ENCODE measurements at places on chromosomes 7 and 10. TPM values are rescaled to one million over a fixed set of nuclear protein-coding genes. Genes with fewer than 3 reads are reported as not detected.

GRCh38 chr10:98332623-98333269, 64.8 kb upstream of the LOXL4 start:
- no peaks in the 10 kb centered on the region for H3K36me3 ChIP-seq
- no peak overlapping the region for H3K27ac ChIP-seq
- no peak for DNase-seq
- no peaks in the 10 kb centered on the region for H3K4me1 ChIP-seq

GRCh38 chr7:37353949-37354655, 94.6 kb downstream of the ELMO1 start:
- peak overlapping the region; percentile 82 for H3K27ac ChIP-seq
- H3K4me3 ChIP-seq: no peak overlapping the region
- no peaks in the 10 kb centered on the region for H3K27me3 ChIP-seq

DNA sequence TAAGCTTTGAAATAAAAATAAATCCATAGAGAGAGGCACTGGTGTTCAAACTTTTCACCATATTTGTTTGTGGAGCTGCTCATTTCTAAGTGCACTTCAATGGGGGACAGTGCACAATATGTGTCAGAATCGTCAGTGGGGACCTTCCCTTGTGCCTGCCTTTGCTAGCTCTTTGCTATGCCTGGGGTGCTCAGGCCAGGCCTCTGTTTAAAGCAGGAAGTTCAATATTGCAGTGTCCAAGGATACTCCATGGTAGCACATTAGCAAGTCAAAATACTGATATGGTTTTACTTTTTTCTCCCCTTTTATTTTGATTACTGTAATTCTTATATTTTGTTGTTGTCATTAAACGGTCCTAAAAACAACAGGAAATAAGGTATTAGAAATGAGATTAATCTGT, 113.4 kb downstream of the POU6F2 start:
- H3K36me3 ChIP-seq: no peaks in the 10 kb centered on the region
- DNase-seq: no peak
- no peak overlapping the region for H3K27ac ChIP-seq
- H3K4me1 ChIP-seq: no peaks in the 10 kb centered on the region
- H3K27me3 ChIP-seq: no peaks in the 10 kb centered on the region

DNA sequence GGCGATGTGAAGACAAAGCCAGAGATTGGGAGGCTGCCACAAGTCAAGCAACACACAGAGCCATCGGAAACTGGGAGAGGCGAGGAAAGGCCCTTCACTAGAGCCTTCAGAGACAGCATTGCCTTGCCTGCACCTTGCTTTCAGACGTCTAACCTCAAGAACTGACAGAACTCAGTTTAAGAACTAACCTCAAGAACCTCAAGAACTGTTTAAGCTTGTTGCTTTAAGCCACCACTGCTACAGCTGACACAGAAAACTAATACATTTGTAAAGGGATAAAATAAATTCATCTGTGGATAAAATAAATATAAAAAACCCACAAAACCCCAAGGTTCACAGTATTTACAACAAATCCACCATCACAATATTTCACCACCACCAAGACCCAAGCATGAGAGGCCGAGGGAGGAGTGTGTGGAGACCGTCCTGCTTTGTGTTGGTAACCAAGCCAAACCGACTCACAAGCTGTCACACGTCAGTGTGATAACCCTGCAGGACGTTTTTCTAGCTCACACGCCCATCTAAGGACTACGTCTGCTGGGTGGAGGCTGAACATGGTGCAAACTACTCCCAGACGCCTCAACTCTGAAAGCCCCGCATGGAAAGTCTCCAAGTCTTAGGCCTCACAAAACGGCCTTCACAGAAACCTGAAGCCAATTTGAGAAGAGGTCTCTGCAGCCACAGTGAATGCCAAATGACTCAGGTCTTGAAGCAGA, 116.8 kb downstream of the ABLIM1 start:
- H3K4me3 ChIP-seq: no peak overlapping the region
- peak; percentile 51 for DNase-seq

GRCh38 chr7:132573251-132573955, 2.9 kb downstream of the PLXNA4 start:
- DNase-seq: no peak
- H3K4me1 ChIP-seq: no peaks in the 10 kb centered on the region
- no peaks in the 10 kb centered on the region for H3K27me3 ChIP-seq

- peak overlapping the region; percentile 79 for H3K27ac ChIP-seq
- no peaks in the 10 kb centered on the region for H3K27me3 ChIP-seq
- H3K4me1 ChIP-seq: peaks cover 7% of the 10 kb centered on the region
- H3K36me3 ChIP-seq: no peaks in the 10 kb centered on the region
Observed at GRCh38 chr7:94182721-94183120, 178.6 kb upstream of the BET1 start.

- DNase-seq: no peak
- H3K4me1 ChIP-seq: peaks cover 62% of the 10 kb centered on the region
- no peaks in the 10 kb centered on the region for H3K36me3 ChIP-seq
- no peak overlapping the region for H3K4me3 ChIP-seq
- H3K27ac ChIP-seq: peak overlapping the region; percentile 89
Observed at GRCh38 chr7:47578579-47579270, 3.2 kb downstream of the TNS3 start.

DNA sequence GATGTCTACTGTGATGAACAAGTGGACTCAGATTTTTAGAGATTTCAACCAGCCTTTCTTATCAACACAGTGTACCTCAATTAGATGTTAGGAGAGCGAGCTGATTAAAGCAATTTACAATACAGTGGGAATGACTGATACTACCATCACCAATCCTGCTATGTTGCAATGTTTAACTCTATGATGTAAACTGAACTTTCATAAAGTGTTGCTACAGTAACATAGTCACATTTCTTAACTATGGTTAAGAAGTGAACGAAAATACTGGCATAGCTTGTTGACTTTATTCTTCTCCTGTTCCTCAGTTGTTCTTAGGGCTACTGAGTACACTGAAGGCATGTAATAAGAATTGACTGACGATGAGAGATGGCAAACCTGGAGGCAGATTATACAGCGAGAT, 139.8 kb downstream of the MYOF start:
- no peak overlapping the region for H3K4me3 ChIP-seq
- no peak overlapping the region for H3K27ac ChIP-seq
- DNase-seq: no peak
- H3K27me3 ChIP-seq: no peaks in the 10 kb centered on the region
- peaks cover 83% of the 10 kb centered on the region for H3K36me3 ChIP-seq
- peaks cover 5% of the 10 kb centered on the region for H3K4me1 ChIP-seq

- no peak overlapping the region for H3K27ac ChIP-seq
- no peak overlapping the region for H3K4me3 ChIP-seq
- DNase-seq: no peak
- H3K36me3 ChIP-seq: no peaks in the 10 kb centered on the region
Observed at GRCh38 chr7:36404639-36405408, 15.2 kb downstream of the ANLN start.

DNA sequence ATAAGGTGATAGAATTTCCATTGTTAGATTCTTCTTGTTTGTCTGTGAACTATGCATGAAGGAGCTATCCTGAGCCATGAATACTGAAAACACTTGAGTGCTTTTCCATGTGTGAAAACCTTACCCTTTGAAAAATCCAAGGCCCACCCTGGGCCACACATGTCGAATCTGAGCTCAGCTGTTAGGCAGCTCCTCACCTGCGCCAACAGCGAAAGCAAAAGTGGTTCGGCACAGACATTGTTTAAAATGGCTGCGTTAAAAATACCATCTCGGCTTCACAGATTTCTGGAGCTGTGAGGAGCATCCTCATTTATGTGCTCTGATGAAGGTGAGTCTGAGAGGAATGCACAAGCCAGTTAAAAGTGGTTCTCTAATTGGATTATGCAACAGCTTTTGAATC, 137.7 kb downstream of the NEUROD6 start:
- no peak overlapping the region for H3K27ac ChIP-seq
- no peaks in the 10 kb centered on the region for H3K36me3 ChIP-seq
- no peak for DNase-seq
- no peaks in the 10 kb centered on the region for H3K4me1 ChIP-seq

- H3K27me3 ChIP-seq: no peaks in the 10 kb centered on the region
- no peak overlapping the region for H3K27ac ChIP-seq
- no peaks in the 10 kb centered on the region for H3K4me1 ChIP-seq
Observed at GRCh38 chr7:113044394-113044793, 42.2 kb downstream of the GPR85 start.

- H3K27ac ChIP-seq: no peak overlapping the region
- H3K36me3 ChIP-seq: no peaks in the 10 kb centered on the region
- no peaks in the 10 kb centered on the region for H3K4me1 ChIP-seq
- no peak overlapping the region for H3K4me3 ChIP-seq
- DNase-seq: no peak
Observed at GRCh38 chr7:26443751-26444150, 152.1 kb downstream of the SNX10 start.

DNA sequence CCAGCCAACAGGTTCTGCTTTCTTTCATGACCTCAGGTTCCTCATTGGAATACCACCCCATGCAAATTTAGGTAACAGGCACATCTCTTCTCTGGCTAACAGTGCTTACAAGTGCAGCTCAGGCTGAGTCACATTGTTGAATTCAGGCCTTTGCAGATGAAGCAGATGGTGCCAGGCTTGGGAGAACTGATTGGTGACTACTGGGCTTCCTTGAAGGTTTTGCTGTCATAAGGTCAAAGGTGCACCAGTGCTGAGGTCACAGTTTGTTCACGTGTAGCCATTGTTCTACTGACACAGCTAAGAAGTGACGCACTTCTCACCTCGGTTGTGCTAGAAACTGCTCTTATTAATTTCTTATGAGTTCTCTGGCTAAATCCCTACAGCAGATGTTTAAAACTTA, 128.6 kb upstream of the BMPER start:
- DNase-seq: no peak
- no peaks in the 10 kb centered on the region for H3K4me1 ChIP-seq
- no peak overlapping the region for H3K27ac ChIP-seq
- no peaks in the 10 kb centered on the region for H3K36me3 ChIP-seq
- no peaks in the 10 kb centered on the region for H3K27me3 ChIP-seq

DNA sequence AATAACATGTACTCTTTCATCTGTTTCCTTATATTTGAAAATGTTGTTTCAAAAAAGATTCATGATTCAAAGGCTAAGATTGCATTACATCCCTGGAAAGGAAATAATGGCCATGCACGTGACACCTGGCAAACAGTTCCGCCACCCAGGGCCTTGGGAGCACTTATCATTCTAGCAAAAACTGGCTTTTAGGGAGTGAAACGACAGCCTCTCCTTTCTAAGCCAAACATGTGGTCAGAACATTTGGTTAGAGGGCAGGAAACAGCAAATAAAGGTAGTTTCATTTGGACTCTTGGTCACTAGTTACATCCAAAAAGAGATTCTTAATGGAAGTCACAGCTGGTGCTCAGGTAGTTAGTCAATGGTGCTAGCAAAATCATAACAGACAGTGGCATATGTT, 83.5 kb downstream of the FAS start:
- no peaks in the 10 kb centered on the region for H3K27me3 ChIP-seq
- no peak overlapping the region for H3K27ac ChIP-seq
- DNase-seq: no peak
- no peaks in the 10 kb centered on the region for H3K4me1 ChIP-seq
- H3K36me3 ChIP-seq: no peaks in the 10 kb centered on the region

DNA sequence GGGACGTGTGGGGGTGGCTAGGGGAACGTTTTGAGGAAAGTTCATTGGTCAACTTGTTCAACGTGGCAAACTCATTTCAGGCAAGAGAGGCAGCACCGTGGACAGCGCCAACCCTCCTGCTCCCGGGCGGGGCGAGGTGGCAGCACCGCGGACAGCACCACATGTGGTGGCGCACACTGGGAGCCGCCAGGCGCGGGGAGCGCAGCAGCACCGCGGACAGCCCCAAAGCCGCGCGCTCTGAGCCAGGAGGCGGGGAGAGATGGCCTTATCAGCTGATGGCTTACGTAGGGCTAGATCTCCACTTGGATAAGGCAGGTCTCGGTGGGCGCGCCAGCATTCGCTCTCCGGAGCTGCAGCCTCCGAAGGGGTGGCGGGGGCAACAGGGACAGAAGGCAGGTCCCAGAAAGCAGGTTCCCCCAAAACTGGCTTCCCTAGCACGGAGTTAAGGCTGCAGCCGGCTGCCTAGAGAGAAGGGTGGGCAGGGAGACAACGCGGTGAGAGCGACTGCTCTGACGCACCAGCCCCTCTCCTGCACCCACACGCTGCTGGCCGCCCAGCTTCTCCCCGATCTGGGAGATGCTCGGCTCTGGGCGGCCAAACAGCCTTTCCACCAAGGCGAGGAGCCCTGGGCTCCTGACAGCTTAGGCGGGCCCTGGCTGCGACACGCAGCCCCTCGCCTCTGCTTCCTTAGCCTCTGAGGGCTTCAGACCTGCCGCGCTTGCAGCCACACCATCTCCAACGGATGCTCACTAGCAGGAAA, at the start of gene HTR5A:
Gene HTR5A (plus strand): TSS at position 333 of the 760 bp plus-strand sequence. CDS start 576 bp downstream, outside the sequence.
- H3K27me3 ChIP-seq: no peaks in the 10 kb centered on the region
- no peaks in the 10 kb centered on the region for H3K36me3 ChIP-seq
- no peak within 1 kb of the TSS for H3K27ac ChIP-seq
- H3K4me1 ChIP-seq: no peaks in the 10 kb centered on the region
- no peak within 1 kb of the TSS for H3K4me3 ChIP-seq

GRCh38 chr7:139976838-139977656, 85.7 kb downstream of the PARP12 start:
- H3K36me3 ChIP-seq: no peaks in the 10 kb centered on the region
- H3K4me1 ChIP-seq: no peaks in the 10 kb centered on the region

GRCh38 chr10:87534173-87534858, 29.6 kb downstream of the MINPP1 start:
- peaks cover 7% of the 10 kb centered on the region for H3K36me3 ChIP-seq
- no peak overlapping the region for H3K4me3 ChIP-seq
- H3K27ac ChIP-seq: no peak overlapping the region
- H3K4me1 ChIP-seq: peaks cover 15% of the 10 kb centered on the region
- no peaks in the 10 kb centered on the region for H3K27me3 ChIP-seq

GRCh38 chr7:23212395-23212794, 30.5 kb downstream of the NUP42 start:
- no peak for DNase-seq
- H3K36me3 ChIP-seq: no peaks in the 10 kb centered on the region

- no peaks in the 10 kb centered on the region for H3K36me3 ChIP-seq
- H3K27me3 ChIP-seq: no peaks in the 10 kb centered on the region
- no peak overlapping the region for H3K27ac ChIP-seq
- DNase-seq: no peak
- no peak overlapping the region for H3K4me3 ChIP-seq
Observed at GRCh38 chr10:17115683-17116082, 13.9 kb downstream of the CUBN start.

- no peaks in the 10 kb centered on the region for H3K4me1 ChIP-seq
- no peaks in the 10 kb centered on the region for H3K36me3 ChIP-seq
- no peaks in the 10 kb centered on the region for H3K27me3 ChIP-seq
- no peak overlapping the region for H3K4me3 ChIP-seq
Observed at GRCh38 chr10:60817398-60817805, 39.1 kb downstream of the CDK1 start.

- no peak overlapping the region for H3K27ac ChIP-seq
- no peaks in the 10 kb centered on the region for H3K4me1 ChIP-seq
- H3K4me3 ChIP-seq: no peak overlapping the region
- H3K36me3 ChIP-seq: no peaks in the 10 kb centered on the region
Observed at GRCh38 chr10:120543291-120543690, 86.3 kb downstream of the PLPP4 start.

HOGA1 gene
- 2.6 TPM for total RNA-seq

FAM24A gene
- not detected for total RNA-seq

ATOH7 gene
- total RNA-seq: not detected

HGF gene
- total RNA-seq: 11.7 TPM

MCM10 gene
- total RNA-seq: 0.11 TPM

STMP1 gene
- 10.1 TPM for total RNA-seq

PLEKHS1 gene
- not detected for total RNA-seq

SUN3 gene
- not detected for total RNA-seq

CDH23 gene
- 40.9 TPM for total RNA-seq

NPC1L1 gene
- total RNA-seq: not detected

TAF6 gene
- total RNA-seq: 103 TPM

CASTOR2 gene
- total RNA-seq: 4.9 TPM

NKX1-2 gene
- total RNA-seq: not detected

KIF5B gene
- 78.1 TPM for total RNA-seq

MAD1L1 gene
- 59.6 TPM for total RNA-seq

ARHGEF5 gene
- 3.5 TPM for total RNA-seq

CALY gene
- not detected for total RNA-seq

Measured in ascending aorta (tissue), 2 donors.